Colonic mucosa (tissue), 4 donors: ENCODE measurements at places on chromosomes 11 and 22. TPM values are rescaled to one million over a fixed set of nuclear protein-coding genes. Genes with fewer than 3 reads are reported as not detected.

- peaks cover 20% of the 10 kb centered on the region for H3K4me1 ChIP-seq
- DNase-seq: peak; percentile 12
Measured at GRCh38 chr11:6607190-6607795, 3.7 kb downstream of the ILK start.

- no peaks in the 10 kb centered on the region for H3K27me3 ChIP-seq
- H3K36me3 ChIP-seq: no peaks in the 10 kb centered on the region
- no peak overlapping the region for H3K27ac ChIP-seq
- no peaks in the 10 kb centered on the region for H3K4me1 ChIP-seq
Measured at GRCh38 chr11:6925636-6926207, 504 bp upstream of the ZNF215 start.

GRCh38 chr22:47370448-47371262 is 608.2 kb downstream of the TBC1D22A start:
- DNase-seq: peak; percentile 11
- no peak overlapping the region for H3K4me3 ChIP-seq
- no peaks in the 10 kb centered on the region for H3K36me3 ChIP-seq
- H3K27me3 ChIP-seq: no peaks in the 10 kb centered on the region
- H3K27ac ChIP-seq: no peak overlapping the region

- H3K4me3 ChIP-seq: no peak overlapping the region
- H3K36me3 ChIP-seq: no peaks in the 10 kb centered on the region
- no peak for DNase-seq
- H3K4me1 ChIP-seq: no peaks in the 10 kb centered on the region
- H3K27me3 ChIP-seq: no peaks in the 10 kb centered on the region
- no peak overlapping the region for H3K27ac ChIP-seq
Measured at GRCh38 chr11:11038782-11039181, 180.9 kb upstream of the ZBED5 start.

C22orf39 gene
- total RNA-seq: 21.8 TPM

DNA sequence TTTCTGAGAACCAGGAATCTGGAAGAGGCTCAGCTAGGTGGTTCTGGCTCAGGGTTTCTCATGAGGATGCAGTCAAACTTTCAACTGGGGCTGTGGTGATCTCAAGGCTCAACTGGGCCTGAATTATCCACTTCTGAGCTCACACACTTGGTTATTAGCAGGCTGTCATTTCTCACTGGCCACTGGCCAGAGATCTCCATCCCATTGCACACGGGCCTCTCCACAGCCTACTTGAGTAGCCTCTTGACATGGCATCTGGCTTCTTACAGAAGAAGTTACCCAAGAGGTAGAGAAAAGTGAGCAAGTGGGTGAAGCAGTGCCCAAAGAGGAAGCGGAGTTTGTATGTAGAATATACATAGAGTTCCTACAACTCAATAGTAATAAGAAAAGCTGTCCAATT is 16.0 kb downstream of the CALCA start:
- no peaks in the 10 kb centered on the region for H3K27me3 ChIP-seq
- no peak overlapping the region for H3K27ac ChIP-seq
- DNase-seq: no peak
- H3K4me3 ChIP-seq: no peak overlapping the region

GRCh38 chr11:118914178-118914918 is 11.4 kb downstream of the BCL9L start:
- H3K27ac ChIP-seq: peak overlapping the region; percentile 100
- H3K4me1 ChIP-seq: peaks cover 74% of the 10 kb centered on the region
- H3K4me3 ChIP-seq: no peak overlapping the region
- no peaks in the 10 kb centered on the region for H3K27me3 ChIP-seq
- H3K36me3 ChIP-seq: no peaks in the 10 kb centered on the region
- DNase-seq: peak; percentile 72

DNA sequence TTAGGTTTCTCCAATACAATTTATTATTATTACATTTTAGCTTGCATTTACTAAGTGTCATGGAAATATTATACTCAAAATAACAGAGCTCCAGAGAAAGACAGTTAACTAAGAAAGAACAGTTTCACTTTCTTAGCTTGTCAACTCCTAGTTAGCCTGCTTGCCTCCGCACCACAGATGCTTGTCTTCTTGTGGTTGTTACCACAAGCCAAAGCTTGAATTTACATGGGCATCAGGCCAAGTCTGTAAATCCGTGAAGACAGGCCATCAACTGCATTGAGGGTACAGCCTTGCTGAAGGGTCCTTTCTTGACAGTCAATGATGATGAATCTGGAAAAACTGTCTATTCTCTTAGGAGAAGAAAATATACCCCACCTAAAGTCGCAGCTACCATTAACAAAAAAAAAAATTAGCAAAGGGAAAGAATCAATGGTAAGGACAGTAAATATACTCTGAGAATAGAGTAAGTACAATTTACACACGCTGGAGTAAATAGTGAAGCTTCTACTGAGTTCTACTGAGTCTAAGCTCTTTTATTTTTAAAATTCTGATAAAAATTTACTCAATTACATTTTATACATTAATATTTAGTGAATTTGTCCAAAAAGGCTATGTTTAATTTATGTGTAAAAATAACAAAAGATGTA is 15.6 kb upstream of the DENND5A start:
- H3K4me3 ChIP-seq: no peak overlapping the region
- no peaks in the 10 kb centered on the region for H3K27me3 ChIP-seq

TMEM121B gene
- 0.64 TPM for total RNA-seq

SEPTIN5 gene
- 2.2 TPM for total RNA-seq

DNA sequence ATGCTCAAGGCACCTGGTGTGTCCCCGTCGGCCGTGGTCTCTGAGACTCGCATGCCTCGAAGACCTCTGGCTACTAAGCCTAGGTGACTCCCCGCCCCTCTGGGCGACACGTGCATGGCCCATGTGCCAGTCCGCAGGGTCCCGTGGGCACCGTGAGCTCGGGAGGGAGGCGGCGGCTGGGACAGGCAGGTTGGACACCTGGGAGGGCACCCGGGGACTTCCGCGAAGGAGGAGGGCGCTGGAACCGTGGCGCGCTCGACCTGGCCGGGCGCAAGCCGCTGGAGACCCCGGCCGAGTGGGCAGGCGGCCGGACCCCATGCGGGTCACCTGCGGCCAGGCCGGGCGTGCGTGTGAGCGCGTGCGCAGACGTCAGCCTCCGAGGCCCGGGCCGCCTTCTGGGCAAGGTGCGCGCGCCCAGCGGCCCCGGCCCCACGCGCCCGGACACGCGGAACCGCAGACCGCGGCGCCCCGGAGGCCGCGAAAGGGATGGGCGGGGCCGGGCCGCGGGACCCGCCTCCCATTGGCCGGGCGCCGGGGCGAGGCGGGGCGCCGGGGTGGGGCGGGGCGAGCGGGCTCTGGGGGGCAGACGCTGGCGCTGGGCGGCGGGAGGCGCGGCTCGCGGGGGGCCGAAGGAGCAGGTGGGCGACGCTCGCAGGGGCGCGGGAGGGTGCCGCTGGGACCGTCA is 579 bp upstream of the RASD2 start:
- DNase-seq: peak; percentile 74
- no peak overlapping the region for H3K27ac ChIP-seq
- no peaks in the 10 kb centered on the region for H3K4me1 ChIP-seq
- peak overlapping the region; percentile 51 for H3K4me3 ChIP-seq

DNA sequence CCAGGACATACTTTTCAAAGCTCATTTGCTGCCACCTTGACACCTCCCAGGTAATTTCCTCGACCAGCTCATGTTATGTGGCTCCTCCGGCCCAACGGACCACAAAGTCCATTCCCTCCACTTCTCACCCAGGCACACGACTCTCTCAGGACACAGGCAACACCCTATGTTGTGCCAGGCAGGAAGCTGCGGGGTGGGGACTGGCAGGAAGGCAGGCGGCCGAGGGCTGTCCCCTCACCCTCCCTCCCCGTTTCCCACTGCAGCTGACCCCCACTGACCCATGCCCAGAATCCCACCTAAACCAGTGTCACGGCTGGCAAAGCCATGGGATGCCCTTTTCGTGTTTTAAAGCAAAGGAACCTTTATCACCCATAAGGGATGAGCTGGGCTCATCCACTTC is 20.8 kb downstream of the CELSR1 start:
- H3K36me3 ChIP-seq: no peaks in the 10 kb centered on the region
- DNase-seq: no peak
- H3K4me1 ChIP-seq: no peaks in the 10 kb centered on the region
- H3K4me3 ChIP-seq: no peak overlapping the region
- no peak overlapping the region for H3K27ac ChIP-seq

- H3K36me3 ChIP-seq: peaks cover 14% of the 10 kb centered on the region
- no peak overlapping the region for H3K27ac ChIP-seq
- no peaks in the 10 kb centered on the region for H3K27me3 ChIP-seq
- no peak for DNase-seq
- H3K4me1 ChIP-seq: no peaks in the 10 kb centered on the region
- no peak overlapping the region for H3K4me3 ChIP-seq
Measured at GRCh38 chr11:43440486-43440885, 81.8 kb downstream of the TTC17 start.

SCGB1C1 gene
- total RNA-seq: not detected

- H3K27me3 ChIP-seq: no peaks in the 10 kb centered on the region
- no peak overlapping the region for H3K4me3 ChIP-seq
- no peaks in the 10 kb centered on the region for H3K36me3 ChIP-seq
- no peaks in the 10 kb centered on the region for H3K4me1 ChIP-seq
- H3K27ac ChIP-seq: no peak overlapping the region
Measured at GRCh38 chr22:26395926-26396325, 33.1 kb upstream of the ASPHD2 start.

DNA sequence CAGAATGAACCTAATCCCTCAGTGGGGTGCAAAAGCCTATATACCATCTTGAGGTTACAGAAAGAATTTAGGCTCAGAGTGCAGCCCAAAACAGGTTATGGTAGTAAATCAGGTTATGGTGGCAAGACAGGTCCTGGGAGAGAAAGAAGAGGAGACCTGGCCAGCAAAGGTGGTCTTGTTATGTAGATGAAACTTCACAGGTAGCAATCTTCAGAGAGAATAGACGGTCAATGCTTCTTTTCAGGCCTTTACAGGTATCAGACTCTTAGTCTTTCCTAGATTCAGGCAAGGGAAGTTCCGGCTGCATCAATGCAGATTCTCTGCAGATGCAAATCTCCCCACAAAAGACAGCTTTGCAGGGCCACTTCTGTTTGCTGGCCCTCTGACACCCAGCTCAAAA is 45.8 kb upstream of the SORL1 start:
- H3K4me1 ChIP-seq: no peaks in the 10 kb centered on the region
- H3K4me3 ChIP-seq: no peak overlapping the region
- peak; percentile 8 for DNase-seq
- no peak overlapping the region for H3K27ac ChIP-seq
- no peaks in the 10 kb centered on the region for H3K27me3 ChIP-seq

GRCh38 chr11:2173150-2173693 is 1.6 kb upstream of the TH start:
- no peaks in the 10 kb centered on the region for H3K4me1 ChIP-seq
- H3K4me3 ChIP-seq: no peak overlapping the region
- no peaks in the 10 kb centered on the region for H3K36me3 ChIP-seq

GRCh38 chr11:46360878-46361277 is 13.6 kb downstream of the DGKZ start:
- H3K4me1 ChIP-seq: peaks cover 3% of the 10 kb centered on the region
- no peak for DNase-seq
- no peaks in the 10 kb centered on the region for H3K27me3 ChIP-seq
- H3K4me3 ChIP-seq: peak overlapping the region; percentile 24

GRCh38 chr11:46353698-46354097 is 6.4 kb downstream of the DGKZ start:
- peaks cover 15% of the 10 kb centered on the region for H3K4me1 ChIP-seq
- no peak overlapping the region for H3K27ac ChIP-seq
- H3K27me3 ChIP-seq: no peaks in the 10 kb centered on the region
- H3K36me3 ChIP-seq: no peaks in the 10 kb centered on the region
- no peak for DNase-seq
- H3K4me3 ChIP-seq: no peak overlapping the region
